ENCODE measurements at places on chromosomes 6 and 20. TPM values are rescaled to one million over a fixed set of nuclear protein-coding genes. Genes with fewer than 3 reads are reported as not detected.

- no peak overlapping the region for H3K27ac ChIP-seq
- no peak overlapping the region for H3K4me3 ChIP-seq
- no peak for DNase-seq
- no peaks in the 10 kb centered on the region for H3K4me1 ChIP-seq
- no peaks in the 10 kb centered on the region for H3K36me3 ChIP-seq
- H3K27me3 ChIP-seq, result peaks cover 5% of the 10 kb centered on the region
These were observed 19.7 kb upstream of the SPAG4 start for GRCh38 chr20:35595901-35596300.

DNA sequence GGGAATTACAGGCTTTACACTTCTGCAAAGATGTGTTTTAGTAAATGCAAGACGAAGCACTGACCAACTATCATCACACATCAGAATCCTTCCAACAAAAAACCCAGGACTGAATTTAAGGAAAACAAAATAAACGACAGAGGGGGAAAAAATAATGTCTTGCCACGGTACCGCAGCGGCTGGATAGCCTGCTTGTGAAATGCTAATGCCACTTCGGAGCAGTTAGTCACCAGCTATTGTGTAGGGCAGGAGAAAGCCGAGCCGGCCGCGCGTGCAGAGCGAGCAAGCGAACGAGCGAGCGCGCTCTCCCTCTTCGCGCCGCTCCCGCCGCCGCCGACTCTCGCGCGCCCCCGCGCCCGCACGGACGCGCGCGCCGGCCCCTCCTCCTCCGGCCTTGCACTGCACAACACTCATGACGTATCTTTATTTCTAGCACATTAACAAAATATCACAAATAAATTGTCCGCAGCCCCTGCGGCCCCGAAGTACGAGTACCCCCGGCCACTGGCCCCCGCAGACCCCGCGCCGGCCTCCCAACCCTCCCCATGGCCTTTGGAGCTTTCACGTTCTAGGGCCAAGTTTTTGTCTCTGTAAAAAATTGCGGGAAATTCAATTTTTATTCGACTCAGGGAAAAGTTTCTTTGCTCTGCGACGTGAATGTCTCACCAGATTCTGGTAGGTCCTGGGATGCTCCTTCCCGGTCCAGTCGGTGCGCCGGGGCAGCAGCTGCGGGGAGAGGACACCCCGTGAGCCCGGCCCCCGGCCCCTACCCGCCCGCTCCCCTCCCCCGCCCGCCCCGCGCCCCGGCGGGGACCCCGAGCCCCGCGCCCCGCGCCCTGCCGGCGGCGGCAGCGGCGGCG lies 1.0 kb downstream of the PHIP start:
- peaks cover 2% of the 10 kb centered on the region for H3K36me3 ChIP-seq
- DNase-seq, result peak; percentile 95
- peak overlapping the region; percentile 93 for H3K27ac ChIP-seq
- H3K27me3 ChIP-seq, result no peaks in the 10 kb centered on the region

DNA sequence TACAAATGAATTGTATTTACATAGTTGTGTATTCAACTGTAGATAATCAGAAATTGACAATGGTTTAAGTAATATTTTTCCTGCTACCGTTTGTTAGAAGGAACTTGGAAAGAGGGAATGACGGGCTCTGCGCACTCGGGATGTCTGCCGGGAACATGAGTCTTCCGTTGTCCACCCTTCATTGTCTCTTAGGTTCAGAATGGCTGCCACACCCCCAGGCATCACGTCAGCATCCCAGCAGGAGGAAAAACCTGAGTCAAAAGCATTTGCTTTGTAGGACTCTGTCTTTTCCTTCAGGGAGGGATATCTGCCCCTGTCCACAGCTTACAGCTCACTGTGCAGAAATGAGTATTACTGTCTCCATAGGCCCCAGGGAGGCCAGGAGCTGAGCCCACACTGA lies 331.2 kb downstream of the THBS2 start:
- no peaks in the 10 kb centered on the region for H3K27me3 ChIP-seq
- no peak for DNase-seq
- no peaks in the 10 kb centered on the region for H3K4me1 ChIP-seq
- no peak overlapping the region for H3K27ac ChIP-seq

GRCh38 chr6:163627274-163628062 lies 212.9 kb downstream of the QKI start:
- H3K4me1 ChIP-seq, result no peaks in the 10 kb centered on the region
- no peak overlapping the region for H3K27ac ChIP-seq
- H3K4me3 ChIP-seq, result no peak overlapping the region
- no peaks in the 10 kb centered on the region for H3K27me3 ChIP-seq
- no peak for DNase-seq

- H3K27ac ChIP-seq, result no peak overlapping the region
- H3K27me3 ChIP-seq, result no peaks in the 10 kb centered on the region
- H3K36me3 ChIP-seq, result no peaks in the 10 kb centered on the region
- no peaks in the 10 kb centered on the region for H3K4me1 ChIP-seq
- no peak for DNase-seq
These were observed 9.7 kb upstream of the MMS22L start for GRCh38 chr6:97292671-97293070.

DNA sequence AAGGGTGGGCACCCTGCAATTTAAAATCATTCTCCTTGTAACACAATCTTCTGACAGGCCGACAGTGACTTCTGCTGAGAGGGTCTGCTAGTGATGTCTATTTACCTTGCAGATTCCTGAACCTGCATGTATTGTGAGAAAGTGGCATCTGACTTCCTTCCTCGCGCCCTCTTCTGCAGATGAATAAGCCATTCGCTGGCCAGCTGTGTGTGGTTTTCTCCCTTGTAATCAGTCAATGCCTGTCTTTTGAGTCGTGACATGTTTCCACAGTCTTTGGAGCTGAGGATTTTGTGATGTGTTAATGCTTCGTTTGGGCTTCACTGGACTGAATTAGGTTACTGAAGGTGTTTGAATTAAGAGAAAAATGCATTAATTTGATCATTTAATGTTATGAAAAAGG lies 125.3 kb downstream of the GRM1 start:
- no peaks in the 10 kb centered on the region for H3K27me3 ChIP-seq
- no peaks in the 10 kb centered on the region for H3K4me1 ChIP-seq
- H3K27ac ChIP-seq, result no peak overlapping the region
- DNase-seq, result no peak

The TRAPPC3L gene
- total RNA-seq, result 0.25 TPM

The PLCB1 gene
- total RNA-seq, result 43.8 TPM

The SLC22A16 gene
- 0.65 TPM for total RNA-seq

The OR2J3 gene
- total RNA-seq, result 0.06 TPM

The ADTRP gene
- total RNA-seq, result 8.0 TPM

Data from lung (tissue), 17 donors.